Stimulated activated naive CD8-positive, alpha-beta T cell treated with anti-CD3 and anti-CD28 coated beads, Interleukin-15, Interleukin-2, amounts not matched to agents 100 U/mL and 50 U/mL, for 24 hours (primary cell): ENCODE measurements at places on chromosomes 11 and 22.

DNA sequence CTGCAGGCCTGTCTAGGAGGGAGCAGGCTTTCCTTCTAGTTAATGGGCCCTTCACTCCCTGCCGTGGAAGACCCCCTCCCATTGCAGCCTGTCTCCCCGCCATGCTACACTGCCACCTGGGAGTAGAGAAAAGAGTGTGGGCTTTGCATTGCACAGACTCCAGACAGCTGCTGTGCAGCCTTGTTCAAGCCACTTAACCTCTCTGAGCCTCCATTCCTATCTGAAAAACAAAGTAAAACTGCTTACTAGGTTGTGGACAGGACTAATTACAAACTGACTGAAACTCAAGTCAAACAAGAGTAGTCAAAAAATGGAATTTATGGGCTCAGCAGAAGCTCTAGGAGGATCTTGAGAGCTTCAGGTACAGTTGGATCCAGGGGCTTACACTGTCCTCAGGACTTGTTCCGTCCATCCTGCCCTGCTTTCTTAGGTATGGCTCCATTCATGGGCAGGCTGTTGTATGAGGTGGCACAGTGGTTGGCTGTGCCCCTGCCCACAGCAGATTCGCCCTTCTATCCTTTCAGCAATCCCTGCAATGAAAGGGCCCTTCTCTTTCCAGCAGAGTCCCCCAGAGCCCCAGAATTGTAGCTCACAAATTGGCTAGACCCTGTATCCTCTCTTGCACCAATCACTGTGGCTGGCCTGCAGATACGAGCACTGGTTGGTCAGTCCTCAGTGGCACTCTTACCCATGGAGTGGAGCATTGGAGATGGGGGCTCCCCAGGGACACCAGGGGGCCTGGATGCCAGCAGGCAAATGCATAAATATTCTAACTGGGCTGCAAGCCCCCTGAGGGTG lies 19.6 kb downstream of the PRDM11 start:
- DNase-seq: no peak

DNA sequence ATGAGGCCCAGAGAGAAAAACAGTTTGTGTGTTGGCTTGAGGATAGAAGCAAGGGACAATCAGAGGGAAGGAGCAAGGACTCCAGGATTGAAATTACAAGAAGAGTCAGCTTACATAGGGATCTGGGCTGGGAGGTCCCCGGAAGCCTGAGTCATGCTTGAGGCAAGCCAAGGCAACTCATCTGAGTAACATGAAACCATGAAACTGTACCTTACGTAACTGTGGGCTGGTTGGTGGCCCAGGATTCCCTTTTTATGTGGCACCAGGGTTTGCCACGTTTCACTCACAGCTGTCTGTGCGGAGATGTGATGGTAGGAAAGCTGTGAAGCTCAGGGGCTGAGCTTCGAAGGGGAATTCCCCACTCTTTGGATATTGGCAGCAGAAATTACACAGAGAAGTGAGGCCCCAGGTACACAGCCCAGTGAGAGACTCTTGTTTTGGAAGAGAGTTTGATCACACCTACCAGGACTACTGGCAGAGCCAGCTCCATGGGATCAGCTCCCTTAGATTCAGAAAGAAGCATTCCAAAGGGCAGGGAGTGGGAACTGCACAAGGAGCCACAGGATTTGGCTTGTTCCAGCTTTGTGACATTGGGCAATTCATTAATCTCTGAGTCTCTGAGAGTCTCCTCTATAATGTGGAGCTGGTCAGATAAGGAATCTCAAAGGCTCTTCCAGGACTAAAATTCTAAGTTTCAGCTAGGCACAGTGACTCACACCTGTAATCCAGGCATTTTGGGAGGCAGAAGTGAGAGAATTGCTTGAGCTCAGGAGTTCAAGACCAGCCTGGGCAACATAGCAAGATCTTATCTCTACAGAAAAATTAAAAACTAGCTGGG lies 7.8 kb downstream of the SLC5A1 start:
- DNase-seq: peak; percentile 69

DNA sequence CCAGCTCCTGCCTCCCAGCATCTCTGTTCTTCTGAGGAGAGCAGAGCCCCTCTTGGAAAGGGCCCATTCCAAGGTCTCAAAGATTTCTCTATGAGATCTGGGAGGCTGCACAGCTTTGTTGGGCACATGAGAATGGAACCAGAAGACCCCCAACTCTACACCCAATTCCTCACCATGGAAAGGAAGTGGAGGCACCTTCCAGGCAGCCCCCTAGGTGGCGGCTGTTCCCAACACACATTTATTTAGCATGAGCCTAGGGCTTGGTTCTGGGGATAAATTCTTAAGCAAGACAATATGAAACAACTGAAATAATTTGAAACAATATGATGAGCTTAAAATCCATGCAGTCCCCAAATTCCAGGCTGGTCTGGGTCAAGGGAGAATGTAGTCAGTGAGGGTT lies 100.4 kb downstream of the TIMP3 start:
- DNase-seq: no peak

DNA sequence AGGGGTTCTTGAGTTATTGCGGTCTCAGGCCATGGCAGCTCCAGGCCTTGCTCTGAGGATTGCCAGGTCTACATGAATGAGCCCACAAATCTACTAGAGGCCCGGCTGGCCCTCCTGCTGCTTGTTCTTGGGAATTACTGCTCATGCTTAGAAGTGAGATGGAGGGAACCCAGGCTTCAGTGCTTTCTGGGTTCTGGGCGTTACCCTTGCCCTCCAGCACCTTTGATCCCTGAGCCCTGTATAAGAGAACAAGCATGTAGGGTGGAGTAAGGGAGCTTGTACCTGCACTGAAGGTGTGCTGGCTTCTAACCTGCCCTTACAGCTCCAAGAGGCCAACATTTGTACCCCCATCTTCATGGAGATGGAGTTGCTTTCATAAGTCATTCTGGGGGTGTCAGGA lies 4.0 kb downstream of the NAA40 start:
- no peak for DNase-seq

GRCh38 chr11:129946256-129946655 lies 50.9 kb upstream of the NFRKB start:
- DNase-seq: no peak

DNA sequence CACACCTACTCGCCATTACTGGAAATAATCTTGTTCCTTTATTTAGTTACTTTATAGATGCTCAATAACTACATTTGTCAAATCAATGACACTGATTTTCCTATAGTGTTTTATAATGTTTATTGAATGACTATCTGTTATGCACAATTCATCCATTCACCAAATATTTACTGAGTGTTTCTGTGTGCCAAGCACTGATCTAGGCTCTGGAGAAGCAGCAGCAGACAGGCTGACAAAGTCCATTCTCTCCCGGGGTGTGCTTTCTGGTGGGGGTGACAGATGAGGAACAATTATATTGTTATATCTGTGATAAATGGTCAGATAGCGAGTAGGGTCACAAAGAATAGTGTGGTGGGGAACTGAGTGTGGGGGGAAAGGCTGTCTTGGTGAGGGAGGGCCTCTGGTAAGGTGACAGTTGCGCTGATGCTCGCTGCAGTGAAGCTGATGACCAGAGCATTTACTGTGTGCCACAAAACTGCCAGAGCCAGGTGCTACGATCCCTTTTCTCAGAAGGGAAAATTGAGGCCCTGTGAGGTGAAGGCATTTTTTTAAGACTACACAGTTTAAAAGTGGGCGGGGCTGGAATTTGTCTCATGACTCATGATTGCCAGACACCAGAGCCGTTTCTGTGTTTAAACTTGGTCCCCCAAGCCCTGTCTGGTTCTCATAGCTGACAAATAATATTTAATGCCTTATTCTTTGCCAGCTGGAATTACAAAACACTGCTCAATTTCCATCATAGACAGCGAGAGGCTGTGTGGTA lies 10.2 kb downstream of the PACS1 start:
- peak; percentile 74 for DNase-seq

DNA sequence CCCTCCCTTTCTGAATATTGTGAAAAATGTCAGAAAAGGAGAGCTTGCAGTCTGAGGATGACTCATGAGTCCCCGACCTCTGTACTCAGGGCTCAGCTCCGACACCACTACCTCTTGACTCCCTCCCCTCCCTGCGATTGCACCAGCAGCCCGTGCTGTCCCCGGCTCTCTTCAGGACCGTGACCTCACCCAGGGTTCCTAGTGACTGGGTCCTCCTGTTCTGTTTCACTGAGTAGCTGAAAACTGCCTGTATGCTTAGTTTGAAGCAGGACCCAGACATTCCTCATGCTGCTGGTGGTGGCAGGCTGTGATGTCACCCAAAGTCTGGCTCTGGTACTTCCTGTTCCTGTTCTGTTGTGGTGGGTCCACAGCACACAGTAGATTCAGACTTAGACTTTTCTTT lies 11.7 kb downstream of the PHRF1 start:
- DNase-seq: peak; percentile 72

DNA sequence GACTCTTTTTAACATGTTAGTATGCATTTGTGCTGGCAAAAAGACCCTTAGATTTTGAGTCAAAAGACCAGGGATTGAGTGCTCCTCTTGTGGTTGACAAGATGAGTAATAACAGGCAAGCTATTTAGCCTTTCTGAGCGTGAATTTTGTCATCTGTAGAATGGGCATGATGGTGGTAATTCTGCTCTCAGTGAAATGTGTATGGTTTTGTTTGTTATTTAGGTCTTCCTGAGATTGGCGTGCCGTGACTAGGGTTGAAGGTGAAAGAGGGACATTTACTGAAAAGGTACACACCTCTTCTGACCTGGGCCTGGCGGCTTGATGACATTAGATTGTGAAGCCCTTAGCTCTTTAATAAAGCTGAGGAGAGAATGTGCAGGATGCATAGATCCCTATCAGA lies 8.4 kb upstream of the CEP295 start:
- DNase-seq: no peak

DNA sequence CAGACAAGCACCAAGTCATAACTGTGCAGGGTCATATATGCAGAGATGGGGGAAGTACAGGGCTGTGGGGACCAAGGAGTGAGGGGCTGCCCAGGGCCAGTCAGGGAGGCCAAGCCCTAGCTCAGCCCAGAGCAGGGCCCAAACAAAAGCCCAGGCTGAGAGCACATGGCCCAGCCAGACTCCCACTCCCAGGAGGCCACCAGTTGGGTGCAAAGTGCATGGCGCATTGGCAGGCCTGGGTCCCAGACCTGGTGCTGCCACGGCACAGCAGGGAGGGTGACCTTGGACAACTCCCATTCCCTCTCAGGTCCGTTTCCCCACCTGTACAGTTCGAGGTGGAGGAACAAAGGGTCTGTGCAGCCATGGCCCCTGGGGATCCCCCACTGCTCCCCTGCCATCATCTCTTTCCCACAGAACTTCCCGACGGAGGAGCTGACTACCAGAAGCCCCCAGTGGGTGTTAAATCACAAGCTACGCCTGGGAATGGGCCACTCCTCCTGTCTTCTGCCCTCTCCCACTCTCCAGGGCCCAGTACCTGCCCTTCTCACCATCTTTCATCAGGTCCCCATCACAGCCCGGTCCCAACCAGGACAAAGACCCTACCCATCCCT lies 608 bp downstream of the NIPSNAP1 start:
- DNase-seq: peak; percentile 19

- DNase-seq: no peak
Measured at GRCh38 chr22:22388494-22388893, 120.0 kb downstream of the ZNF280B start.

GRCh38 chr11:91272089-91272488 lies 952.5 kb upstream of the FAT3 start:
- no peak for DNase-seq

GRCh38 chr11:108904480-108904879 lies 239.6 kb downstream of the DDX10 start:
- no peak for DNase-seq

DNA sequence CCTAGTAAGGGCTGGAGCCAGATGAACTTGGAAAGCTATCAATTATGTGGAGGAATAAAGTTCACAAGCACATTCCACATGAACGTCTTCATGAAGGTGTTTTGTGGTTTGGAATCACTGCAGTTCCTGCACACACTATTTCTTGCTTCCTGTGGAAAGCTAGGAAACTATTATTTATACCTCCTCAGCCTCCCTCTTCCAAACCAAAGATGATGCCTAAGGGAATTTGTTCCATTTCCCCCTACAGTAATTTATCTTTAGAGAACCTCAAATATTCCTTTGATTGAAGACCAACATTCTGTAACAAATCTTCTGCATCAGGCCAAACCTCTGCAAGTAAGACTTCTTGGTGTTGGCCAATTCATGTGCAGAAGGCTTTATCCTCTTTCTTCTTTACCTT lies 115.8 kb upstream of the ARHGAP20 start:
- DNase-seq: no peak

DNA sequence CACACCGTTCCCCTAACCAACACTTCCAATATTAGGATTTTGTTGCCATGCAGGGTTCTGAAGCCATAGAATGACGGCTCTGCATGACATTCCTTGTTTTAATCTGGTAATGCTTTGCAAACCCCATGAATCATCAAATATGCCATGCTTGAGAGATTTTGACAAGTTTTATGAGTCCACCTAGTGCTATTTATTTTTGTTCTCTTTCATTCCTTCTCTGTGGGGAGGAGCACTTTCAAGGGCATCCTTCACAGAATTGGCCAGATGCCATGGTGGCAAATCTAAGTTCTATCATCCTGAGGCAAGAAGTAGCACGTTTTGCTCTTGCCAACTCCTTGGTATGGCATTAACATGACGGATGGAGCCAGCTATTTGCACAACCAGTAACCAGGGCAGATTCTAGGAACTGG lies 268.4 kb downstream of the FAM76B start:
- DNase-seq: no peak

GRCh38 chr22:31333641-31334040 lies 12.5 kb downstream of the PATZ1 start:
- no peak for DNase-seq
